ENCODE measurements at places on chromosomes 12 and 14. TPM values are rescaled to one million over a fixed set of nuclear protein-coding genes. Genes with fewer than 3 reads are reported as not detected.

ULK1 gene
- 25.4 TPM for total RNA-seq

FLRT2 gene
- total RNA-seq, result 47.4 TPM

MIPOL1 gene
- total RNA-seq, result 6.3 TPM

CLEC2A gene
- total RNA-seq, result not detected

DAO gene
- total RNA-seq, result not detected

ITFG2 gene
- total RNA-seq, result 17.2 TPM

RDH16 gene
- not detected for total RNA-seq

All from HFFc6 (cell line).